ENCODE measurements at places on chromosomes 11 and 22.

- no peak for DNase-seq
These were observed 9.0 kb upstream of the TMEM121B start for GRCh38 chr22:17130199-17130598.

GRCh38 chr11:46308631-46309419 is 31.4 kb downstream of the CREB3L1 start:
- DNase-seq = peak; percentile 83

DNA sequence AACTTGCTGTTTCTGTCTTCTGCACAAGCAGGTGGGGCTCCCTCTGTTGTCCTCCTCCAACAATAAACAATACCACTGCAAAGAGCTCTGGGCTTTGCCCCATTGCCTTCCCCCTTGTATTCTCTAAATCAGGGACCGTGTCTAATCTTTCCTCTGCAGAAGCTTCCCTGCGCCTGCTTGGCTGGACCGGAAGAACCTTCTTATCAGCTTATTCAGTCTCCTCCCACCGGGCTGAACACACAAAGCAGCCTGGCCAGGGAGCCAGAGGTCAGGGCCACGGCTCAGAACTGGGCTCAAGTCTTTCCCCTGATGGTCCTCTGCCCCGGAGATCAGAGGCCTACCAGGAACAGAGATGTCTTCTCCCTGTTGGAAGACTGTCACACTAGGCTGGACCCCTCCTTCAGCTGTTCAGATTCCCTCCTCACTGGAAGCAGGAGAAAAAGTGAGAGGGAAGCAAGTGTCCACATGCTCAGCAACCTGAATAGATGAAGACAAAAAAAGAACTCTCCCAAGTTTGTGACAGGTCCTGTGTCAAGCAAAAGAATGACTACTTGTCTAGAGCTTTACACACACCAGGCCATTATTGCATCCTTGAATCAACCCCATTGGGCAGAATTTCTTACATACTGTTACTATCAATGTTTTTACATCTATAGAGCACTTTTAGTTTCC is 63.7 kb downstream of the RAB30 start:
- peak; percentile 47 for DNase-seq

DNA sequence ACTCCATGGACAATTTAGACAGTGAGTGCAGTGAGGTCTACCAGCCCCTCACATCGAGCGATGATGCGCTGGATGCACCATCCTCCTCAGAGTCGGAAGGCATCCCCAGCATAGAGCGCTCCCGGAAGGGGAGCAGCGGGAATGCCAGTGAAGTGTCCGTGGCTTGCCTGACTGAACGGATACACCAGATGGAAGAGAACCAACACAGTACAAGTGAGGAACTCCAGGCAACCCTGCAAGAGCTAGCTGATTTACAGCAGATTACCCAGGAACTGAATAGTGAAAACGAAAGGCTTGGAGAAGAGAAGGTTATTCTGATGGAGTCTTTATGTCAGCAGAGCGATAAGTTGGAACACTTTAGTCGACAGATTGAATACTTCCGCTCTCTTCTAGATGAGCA is 51.4 kb downstream of the SPECC1L start:
- no peak for DNase-seq

DNA sequence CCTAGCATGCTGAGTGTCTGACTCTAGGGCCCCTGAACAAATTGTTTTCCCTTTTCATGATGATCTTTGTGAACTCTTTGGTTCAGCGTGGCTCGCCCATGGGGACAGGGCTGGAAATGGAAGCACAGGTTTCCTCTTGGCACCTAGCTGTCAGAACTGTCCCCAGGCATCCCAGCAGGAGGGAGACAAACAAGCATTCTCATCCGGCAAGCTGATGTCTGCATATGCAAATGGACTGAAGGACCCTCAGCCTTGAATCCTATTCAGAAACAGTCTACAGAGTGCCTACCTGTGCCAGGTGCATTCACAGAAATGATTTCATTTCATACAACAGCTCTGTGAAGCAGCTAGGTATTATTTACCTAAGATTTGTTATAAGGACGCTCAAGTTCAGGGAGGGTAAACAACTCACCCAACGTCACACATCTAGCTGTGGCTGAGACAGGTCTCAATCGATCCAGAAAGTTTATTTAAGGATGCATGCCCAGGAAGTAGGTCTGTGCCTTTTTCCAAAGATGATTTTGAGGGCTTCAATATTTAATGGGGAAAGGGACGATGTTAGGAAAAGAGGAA is 176.4 kb downstream of the KIRREL3 start:
- DNase-seq = no peak

DNA sequence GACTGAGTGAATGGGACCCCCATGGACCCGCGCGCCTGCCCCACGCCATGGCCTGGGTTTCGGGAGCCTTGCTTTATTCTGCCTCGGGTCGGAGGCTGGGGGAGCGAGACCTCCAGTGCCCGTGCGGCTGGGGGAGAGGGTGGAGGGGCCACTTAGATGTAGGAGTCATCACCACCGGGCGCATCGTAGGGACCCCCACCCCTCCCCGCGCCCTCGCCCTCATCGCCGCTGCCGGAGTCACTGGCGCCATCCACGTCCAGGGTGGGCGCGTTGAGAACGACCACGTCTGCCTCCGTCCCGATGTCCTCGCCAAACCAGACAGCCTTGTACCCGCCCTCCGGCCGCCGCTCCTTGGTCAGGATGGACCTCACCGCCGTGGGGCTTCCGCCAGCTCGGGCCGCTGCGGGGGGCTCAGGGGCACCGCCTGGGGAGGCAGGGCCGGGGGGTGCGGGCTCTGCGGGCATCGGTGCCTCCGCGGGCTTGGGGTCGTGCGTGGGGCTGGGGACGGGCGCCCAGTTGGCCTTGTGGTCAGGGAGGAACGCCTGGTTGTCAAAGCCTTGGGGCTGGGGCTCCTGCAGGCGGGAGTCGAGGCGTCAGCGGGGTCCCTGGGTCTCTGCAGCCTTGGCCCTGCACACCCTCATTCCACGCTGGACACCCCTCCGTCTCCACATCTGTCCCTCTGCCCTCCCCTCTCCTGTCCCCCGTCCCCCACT is 1.6 kb upstream of the IRF7 start:
- DNase-seq = no peak

DNA sequence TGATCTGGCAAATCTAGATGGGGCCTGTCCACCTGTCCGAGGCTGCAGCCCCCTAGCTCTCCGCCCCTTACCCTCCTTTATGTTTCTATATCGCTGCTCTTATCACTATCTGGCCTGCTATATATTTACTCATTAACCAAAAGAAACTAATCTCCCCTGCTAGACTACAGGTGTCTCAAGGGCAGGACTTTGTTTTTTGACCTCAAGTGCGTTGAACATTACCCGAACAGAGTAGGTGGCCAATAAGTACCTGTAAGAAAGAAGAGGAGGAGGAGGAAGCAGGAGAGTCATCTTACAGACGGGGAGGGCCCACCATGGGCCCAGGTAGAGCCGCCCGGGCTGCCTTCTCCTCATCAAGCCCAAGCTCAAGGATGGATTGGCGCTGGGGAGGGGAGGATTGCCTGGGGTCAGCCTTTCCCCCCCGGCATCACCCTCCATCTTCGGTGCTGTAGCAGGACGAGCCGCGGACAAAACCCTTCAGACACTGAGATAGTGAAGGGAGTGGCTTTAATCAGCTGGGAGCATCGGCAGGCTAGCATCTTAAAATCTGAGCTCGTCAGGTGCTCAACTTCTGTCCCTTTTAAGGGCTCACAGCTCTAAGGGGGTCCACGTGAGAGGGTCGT is 1.2 kb upstream of the P2RY6 start:
- no peak for DNase-seq

DNA sequence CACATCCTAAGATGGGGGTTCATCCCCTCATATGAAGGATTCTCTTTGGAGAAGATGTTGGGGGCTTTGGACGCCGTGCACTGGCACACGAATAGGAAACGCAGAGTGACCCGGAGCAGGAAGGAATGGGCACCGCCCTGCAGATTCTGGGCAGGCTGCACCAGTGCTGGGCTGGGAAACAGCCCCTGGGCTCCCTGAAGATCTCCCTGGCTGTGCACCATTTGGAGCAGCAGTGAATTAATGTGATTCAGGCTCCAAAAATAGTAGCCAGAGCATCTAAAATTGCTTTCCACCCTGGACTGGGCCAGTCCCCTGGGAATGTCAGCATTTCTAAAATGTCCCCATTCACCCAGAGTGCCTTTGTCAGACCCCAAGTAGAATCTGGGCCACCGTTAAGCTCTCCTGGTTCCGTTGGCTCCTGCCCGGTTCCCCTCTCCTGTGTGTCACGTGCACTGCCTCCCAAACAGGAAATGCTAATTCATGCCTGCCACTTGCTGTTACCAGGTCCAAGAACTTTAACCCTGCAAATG is 18.6 kb downstream of the IRAG1 start:
- DNase-seq = no peak

DNA sequence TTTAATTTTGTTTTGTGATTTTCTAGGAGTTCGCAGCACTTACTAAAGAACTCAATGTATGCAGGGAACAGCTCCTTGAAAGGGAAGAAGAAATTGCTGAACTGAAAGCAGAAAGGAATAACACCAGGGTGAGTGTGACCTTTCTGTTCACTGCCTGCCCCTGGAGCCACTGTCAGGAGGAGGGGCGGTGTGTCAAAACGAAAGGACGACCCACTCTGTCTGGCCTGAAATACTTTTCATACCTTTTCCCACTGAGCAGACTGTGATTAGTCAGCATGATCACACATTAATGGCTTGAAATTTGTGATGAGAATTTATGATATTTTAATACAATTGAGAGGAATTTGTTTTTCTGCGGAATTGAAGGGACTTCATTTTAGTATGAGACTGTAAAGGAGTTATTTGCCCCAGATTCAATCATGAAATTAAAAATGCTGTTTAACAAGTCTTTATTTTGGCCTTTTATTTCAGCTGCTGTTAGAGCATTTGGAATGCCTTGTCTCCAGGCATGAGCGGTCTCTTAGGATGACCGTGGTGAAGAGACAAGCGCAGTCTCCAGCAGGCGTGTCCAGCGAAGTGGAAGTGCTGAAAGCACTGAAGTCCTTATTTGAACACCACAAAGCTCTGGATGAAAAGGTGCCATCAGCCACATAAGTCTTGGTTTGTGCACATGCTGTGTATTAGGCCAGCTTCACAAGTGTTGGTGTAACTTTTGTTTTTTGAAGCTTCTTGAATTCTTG is 54.1 kb downstream of the PPFIA1 start:
- no peak for DNase-seq

DNA sequence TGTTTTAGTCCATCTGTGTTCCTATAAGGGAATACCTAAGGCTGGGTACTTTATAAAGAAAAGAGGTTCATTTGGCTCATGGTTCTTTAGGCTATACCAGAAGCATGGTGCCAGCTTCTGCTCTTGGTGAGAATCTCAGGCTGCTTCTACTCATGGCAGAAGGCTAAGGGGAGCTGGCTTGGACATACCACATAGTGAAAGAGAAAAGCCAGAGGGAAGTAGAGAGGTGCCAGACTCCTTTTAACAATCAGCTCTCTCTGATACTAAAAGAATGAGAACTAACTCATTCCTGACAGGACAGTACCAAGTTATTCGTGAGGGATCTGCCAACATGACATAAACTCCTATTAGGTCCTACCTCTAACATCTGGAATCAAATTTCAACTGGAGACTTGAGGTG is 1250.2 kb upstream of the CNTN5 start:
- no peak for DNase-seq

- no peak for DNase-seq
These were observed 4.3 kb downstream of the CADM1 start for GRCh38 chr11:115499891-115500290.

DNA sequence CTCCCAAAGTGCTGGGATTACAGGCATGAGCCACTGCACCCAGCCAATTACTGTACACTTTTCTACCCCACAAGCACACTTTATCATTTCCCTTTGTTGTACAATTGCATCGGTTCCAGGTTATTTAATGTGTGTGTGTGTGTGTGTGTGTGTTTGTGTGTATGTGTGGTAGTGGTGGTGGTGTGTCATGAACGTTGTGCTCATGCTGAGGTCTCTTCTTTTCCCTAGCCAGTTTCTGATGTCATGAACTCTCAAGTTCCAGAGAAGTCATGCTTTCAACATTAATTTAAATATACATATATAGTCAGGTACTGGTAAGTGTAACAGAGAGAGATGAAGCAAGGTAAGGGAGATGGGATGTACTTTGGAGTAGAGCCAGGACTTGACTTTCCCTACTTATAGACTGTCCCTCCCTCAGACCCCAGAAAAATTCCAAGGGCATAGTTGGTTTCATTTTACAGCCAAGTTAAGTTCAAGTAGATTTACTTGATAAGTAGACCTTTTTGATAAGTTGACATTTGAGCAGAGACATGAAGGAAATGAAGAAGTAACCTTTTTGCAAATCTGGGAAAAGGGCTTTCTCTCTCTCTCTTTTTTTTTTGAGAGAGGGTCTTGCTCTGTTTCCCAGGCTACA is 42.7 kb downstream of the WEE1 start:
- no peak for DNase-seq

- DNase-seq = no peak
These were observed 1126.9 kb downstream of the JRKL start for GRCh38 chr11:97516688-97517087.

DNA sequence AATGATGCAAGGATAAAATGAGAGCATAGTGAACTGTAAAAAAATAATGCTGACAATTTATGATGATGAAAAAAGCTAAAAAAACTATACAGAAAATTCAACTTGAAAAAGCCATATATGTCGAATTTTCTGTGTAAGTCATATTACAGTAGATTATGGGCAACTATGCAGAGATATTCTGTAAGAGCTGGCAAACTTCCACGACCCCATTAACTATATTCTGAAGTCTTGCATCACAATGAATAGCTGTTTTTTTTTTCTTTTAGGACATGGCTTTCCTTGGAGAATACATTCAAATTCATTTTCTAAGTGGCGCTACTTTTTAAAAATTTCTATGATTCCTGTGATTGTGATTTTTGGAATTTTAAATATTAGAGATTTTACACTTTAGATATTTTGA is 18.4 kb downstream of the PSMD13 start:
- no peak for DNase-seq

GRCh38 chr11:100735949-100736675 is 49.0 kb downstream of the ARHGAP42 start:
- DNase-seq = no peak

DNA sequence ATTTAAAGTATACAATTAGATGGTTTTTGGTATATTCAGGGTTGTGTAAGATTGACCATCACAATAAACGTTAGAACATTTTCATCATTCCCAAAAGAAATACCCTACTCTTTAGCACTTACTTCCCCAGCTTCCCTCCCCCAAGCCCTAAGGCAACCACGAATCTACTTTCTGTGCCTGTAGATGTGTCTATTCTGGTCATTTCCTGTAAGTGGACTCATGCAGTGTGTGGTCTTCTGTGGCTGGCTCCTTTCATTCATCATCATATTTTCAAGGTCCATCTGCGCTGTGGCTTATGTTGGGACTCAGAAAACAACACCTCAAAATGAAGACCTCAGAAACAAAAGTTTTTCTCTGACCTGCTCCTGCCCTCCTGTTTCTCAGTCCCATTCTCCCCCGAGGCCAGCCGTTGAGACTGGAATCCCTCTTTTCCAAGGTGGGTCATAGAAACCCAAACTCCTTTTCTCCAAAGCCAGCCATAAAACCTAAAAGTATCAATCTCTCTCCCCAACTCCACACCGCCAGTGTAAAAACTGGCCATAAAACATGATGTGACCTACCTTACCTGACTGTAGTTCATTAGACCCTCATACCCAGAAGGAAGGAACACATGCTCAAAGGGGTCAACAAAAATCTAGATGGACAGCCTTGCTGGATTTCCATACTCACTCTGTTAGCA is 12.9 kb upstream of the TMPRSS13 start:
- DNase-seq = no peak
